ENCODE measurements at places on chromosomes 16 and 17.

- peak; percentile 65 for DNase-seq
Observed at GRCh38 chr17:17812211-17813054, 24.4 kb downstream of the SREBF1 start.

- no peak for DNase-seq
Observed at GRCh38 chr17:79834565-79835469, 4.4 kb downstream of the CBX4 start.

GRCh38 chr17:64001091-64001579 lies 3.0 kb downstream of the PRR29 start:
- no peak for DNase-seq

DNA sequence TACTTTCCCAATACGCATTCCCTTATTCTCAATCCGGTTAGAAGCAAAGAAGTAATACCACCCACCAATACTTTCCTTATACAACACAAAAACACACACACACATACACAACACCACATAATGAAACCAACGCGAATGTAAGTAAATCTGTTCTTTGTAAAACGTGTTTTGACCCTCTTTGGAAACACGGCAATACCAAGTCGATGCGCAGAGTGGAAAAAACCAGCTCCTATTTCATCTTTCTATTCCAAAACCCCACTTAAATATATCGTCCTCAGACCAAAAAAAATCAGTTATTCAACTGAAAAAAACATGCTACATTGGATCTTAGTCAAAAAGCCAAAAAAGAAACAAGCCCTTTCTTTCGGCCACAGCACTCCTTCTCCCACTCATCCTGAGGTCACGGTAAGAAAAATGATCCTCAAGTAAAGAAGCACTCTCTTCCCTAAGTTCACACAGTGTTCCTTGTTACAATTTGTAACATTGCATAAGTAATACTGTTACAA lies 31.0 kb upstream of the ARL4D start:
- DNase-seq: peak; percentile 32

DNA sequence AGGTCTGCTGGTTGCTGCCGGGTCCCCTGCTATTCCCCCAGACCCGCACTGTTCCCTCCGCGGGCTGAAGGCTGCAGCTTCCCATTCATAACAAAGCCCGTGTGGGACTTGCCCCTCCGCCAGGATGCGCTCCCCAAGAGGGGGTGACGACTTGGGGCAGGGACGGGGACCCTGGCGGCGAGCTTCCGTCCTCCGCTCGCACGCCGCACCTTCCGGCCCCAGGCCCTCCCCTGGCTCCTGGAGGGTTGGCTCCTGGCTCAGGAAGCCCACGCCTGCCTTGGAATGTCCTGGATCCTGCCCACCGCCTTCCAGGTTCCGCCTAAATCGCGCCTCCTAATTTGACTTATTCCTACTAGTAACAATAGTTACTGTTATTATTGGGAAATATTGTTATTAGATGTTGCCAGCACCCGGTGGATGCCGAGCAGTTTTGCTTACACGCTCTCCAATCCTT lies 1.1 kb upstream of the TFAP4 start:
- DNase-seq: peak; percentile 29

DNA sequence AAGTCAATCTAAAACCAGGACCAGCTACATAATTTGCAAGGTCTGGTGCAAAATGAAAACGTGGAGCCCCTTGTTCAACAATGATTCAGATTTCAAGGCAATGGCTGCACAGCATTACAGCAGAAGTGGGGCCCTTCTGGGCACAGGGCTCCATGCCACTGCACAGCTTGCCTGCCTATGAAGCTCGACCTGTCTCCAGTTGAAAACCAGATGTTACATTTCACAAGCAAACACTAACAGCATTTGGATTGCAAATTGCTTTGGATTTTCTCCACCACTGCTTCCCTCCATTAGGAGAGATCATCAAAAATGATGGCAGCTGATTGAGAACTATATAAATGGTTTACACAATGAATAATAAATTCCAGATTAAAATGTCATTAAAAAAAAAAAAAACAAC lies 551.4 kb upstream of the ZFHX3 start:
- DNase-seq: no peak

- DNase-seq: no peak
Observed at GRCh38 chr16:88966986-88967829, 9.8 kb downstream of the CBFA2T3 start.

DNA sequence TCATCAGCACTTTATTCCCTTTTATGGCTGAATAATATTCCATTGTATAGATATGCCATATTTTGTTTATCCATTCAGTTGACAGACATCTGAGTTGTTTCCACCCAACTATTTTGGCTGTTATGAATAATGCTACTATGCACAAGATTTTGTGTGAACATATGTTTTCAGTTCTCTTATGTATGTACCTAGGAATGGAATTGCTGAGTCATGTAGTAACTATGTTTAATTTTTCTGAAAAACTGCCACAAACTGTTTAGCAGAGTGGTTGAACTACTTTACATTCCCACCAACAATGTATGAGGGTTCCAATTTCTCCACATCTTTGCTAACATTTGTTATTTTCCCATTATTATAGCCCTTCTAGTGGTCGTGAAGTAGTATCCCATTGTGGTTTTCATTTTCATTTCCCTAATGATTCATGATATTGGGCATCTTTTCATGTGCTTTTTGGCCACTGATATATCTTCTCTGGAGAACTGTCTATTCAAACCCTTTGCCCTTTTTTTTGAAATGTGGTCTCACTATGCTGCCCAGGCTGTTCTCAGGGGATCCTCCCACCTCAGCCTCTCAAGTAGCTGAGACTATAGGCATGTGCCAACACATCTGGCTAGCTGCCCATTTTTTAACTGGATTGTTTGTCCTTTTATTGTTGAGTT lies 26.3 kb downstream of the SMURF2 start:
- DNase-seq: no peak
